Stimulated activated CD8-positive, alpha-beta memory T cell treated with anti-CD3 and anti-CD28 coated beads, Interleukin-2, amount 100 ng/mL, for 48 hours (primary cell): ENCODE measurements at places on chromosomes 5 and 9.

DNA sequence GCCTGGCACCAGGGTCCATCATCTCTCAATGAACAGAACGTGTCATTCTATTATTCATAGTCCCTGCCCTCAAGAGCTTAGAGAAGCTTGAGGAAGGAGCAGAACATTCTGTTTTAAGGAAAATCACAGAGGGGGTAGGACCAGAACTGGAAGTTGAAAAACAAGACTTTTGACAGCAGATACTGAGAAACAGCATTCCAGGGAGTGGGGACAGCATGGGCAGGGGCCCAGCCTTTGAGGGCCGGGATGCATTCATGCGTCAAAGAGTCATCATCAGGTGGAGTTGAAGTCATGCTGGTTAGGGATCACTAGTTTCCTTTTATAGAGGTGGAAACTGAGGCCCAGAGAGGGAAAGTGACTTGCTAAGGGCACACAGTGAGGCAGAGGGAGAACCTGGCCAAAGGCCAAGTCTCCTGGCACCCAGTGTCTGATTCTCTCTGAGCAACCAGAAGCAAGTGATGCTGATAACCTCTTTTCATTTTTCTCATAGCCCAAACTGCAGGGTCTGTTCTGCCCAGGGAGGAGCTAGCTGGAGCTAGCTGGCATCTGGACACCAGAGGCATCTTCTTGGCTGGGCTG lies 41.5 kb upstream of the STXBP1 start:
- no peak for DNase-seq

- no peak for DNase-seq
Observed at GRCh38 chr5:172172912-172173563, 15.0 kb downstream of the STK10 start.

DNA sequence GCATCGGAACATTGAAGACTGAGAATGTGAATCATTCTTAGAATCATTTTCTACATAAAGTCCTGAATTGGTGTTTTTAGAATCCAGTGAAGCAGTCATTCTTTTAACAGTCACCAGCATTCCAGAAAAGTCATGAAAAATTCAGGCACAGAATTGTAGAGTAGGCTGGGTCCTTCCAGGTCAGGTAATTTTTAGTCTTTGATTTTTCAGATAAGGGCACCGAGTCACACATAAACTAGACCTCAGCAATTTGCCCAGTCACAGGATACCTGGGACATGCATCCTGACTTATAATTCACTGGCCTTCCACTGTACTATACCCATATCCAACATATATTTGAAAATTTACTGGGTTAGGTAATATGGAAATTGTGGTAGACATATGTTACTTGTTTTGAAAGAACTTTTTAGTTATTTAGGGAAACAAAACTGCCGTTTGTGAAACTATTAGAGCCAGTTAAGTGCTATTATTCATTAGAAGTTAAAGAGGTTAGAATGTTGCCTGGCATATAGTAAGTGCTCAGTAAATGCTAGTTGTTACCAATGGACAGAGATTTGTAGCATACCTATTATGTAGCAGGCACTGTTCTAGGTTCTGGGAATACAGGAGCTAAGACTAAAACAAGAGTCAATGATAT lies 10.9 kb downstream of the MAN2A1 start:
- no peak for DNase-seq

- DNase-seq, result no peak
Observed at GRCh38 chr5:18244309-18244708, 610.0 kb downstream of the TAF11L14 start.

GRCh38 chr5:160315968-160316367 lies 3.6 kb upstream of the CCNJL start:
- DNase-seq, result no peak

DNA sequence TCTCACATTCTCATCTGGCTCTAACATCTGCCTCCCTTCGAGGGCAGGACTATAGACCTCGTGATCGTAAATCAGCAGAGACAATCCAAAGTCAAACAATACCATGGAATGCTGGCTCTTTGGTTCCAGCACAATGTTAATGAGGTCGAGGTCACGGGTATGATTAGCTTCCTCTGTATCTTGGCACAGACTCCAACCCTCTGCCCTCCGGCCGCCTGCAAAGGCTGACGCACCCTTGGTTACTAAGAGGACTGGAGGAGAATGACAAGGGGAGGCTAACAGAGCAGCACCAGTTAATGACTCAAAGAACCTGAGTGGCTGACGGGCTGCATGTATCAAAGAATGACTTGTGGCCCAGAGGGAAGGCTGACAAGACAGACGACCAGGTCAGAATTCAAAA lies 10.1 kb downstream of the LHFPL2 start:
- no peak for DNase-seq

- DNase-seq, result peak; percentile 86
Observed at GRCh38 chr5:14664270-14665100, at the start of gene OTULIN. TSS of gene OTULIN (plus strand) at chr5:14664718. CDS start at chr5:14664826, 108 bp downstream.

DNA sequence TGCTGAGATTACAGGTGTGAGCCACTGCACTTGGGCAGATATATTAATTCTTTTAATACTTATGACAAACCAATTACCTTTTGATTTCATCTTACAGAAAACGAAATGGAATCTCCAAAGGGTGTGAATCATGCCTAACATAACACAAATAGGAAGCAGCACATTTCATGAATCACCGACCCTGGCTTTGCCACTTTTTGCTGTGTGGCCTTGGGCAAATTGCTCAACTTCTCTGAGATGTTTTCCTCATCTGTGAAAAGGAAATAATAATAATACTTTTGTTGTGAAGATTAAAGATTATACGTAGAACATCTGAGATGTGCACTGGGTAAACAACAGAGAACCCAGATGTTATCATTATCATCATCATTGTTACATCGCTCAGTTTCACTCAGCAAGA lies 50.7 kb upstream of the FREM1 start:
- DNase-seq, result no peak

- no peak for DNase-seq
Observed at GRCh38 chr5:106818552-106818951, 852.2 kb downstream of the EFNA5 start.

- DNase-seq, result no peak
Observed at GRCh38 chr9:38677660-38678303, 42.2 kb downstream of the FAM240B start.

DNA sequence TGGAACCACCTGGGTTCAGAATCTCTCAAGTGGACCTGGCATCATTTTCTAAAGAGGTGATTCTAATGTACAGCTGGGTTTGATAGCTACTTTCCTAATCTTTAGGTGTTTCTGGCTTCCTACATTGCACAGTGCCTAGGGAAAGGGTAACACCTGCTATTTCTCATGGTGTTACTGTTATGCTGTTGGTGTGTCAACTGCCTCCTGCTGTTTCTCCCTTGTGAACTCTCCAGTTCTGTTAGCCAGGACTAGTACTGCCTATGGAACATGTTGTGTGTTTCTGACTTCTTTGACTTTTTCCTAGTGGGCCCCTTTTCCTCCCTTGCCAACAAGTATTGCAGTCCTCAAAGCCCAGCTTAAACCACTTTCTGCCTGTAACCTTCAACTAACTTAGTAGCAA lies 5.5 kb downstream of the ARHGEF28 start:
- no peak for DNase-seq
